K562 (cell line): ENCODE measurements at places on chromosomes 2 and 18.
A peak's percentile ranks its signal among the peaks of the same experiment; 100 is the strongest.

GRCh38 chr18:23884681-23885375 is 129.7 kb upstream of the TTC39C start:
- DNase-seq = no peak

GRCh38 chr2:6580982-6581381 is 284.7 kb downstream of the CMPK2 start:
- no peak for DNase-seq

DNA sequence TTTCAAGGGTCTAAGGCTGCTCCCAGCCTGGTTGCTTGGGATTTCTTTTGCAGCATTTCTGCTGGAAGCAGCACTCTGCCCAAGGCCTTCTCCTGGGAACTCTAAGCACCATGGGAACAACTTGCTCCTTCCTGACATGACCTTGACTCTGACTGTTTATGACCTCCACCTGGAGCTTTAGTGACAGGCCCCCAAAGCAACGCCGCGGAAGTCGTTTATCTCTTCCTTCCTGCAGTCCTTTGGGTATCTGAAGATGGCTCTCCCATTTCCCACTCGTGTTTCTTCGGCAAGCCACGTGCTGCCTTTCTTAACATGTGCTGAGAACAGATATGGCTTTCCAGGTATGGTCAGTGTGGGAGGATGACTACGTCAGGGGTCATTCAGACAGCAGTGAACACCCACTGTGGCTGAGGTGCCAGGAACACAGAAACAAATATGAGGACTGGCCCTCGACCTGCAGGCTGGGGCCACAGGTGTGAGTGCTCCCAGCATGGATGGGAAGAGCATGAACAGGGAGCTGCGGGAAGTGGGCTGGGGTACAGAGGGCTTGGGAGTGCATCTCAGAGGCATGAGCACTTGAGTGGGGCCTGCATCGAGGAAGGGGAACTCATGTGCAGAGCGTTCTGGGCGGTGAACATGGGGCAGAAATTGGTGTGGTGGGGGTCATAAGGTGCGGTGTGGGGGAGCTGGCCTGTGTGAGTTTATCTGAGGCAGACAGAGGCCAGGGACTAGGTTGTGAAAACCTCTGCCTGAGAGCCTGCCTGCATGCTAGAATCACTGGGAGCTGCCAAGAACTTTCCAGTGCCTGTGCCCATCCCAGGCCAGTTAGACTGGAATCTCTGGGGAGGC is 140.5 kb downstream of the TSN start:
- peak; percentile 56 for DNase-seq

- DNase-seq = no peak
These were observed 70.2 kb downstream of the CDCA7 start for GRCh38 chr2:173424886-173425285.

DNA sequence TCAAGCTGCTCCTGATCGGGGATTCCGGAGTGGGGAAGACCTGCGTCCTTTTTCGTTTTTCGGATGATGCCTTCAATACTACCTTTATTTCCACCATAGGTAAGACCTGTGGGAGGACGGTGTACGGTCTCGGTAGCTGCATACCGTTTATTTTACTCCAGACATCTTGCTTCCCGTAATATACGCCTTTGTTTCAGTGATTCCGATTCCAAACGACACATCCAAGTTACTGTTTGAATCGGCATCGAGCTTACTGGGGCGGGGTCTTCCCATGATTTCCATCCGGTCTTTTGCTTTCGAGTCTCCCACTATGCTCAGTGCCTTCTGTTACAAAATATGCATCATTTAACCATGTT is 731 bp downstream of the RAB10 start:
- DNase-seq = no peak

DNA sequence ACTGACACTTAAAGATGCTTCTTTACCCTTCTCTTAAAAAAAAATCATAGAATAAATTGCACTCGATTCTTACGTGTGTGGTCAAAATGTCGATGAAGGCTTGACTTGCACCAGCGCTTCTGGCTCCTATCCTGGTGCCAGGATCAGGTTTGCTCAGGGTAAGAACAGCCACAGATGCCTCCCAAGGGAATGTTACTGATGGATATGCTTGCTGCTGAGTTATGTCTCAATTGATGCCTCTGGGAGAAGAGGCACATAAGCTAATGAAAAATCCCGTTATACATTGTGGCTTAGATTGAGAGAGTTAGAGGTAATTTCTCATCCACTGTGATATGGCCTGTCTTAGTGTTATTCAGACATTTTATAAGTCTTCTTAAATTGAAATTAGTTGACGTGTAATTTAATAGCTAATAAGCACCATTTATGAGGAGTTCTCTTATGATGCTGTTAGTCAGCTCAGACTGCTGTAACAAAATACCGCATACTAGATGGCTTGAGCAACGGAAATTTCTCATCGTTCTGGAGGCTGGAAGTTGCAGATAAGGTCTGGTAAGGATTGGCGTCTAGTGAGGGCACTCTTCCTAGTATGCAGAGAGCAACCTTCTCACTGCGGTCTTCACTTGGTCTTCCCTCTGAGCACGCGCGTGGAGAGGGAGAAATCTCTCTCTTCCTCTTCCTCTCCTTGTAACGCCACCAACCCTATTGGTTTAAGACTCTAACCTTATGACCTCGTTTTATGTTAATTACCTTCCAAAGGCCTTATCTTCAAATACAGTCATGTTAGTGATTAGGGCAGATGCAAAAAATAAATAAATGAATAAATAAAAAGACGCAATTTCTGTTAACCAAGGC is 116.6 kb upstream of the NOSTRIN start:
- DNase-seq = peak; percentile 23

DNA sequence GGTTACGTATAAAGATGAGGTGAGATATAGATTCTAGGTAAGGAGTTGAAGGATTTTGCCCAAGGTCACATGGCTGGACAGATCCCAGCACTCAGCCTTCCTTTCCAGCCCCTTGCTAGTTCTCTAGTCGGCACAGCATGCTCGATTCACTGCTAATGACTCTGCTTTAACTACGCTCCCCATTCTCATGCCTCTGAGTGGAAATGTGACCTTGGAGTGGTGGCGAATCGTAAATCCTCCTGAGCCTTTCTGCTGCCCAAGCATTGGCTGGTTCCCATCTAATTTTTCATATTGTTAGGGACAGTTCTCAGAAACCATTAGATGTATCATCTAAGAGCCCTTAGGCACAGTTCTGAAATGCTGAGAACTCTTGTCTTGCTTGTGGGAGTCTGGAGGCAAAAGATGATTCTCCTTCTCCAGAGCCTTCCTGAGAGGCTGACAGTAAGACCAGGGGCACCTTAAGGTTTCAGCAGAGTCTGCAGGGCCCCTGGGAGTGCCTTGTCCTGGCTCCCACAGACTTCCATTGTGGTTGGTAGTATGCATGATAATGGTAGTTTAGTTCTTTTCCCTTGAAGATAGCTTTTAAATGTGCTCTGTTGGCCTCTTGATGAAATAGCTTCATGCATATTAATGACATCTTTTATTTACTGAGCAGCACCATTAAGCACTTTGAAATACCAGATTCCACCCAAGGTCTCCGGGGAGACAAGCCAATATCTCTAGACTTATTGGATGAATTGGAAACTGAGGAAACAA is 377.8 kb upstream of the SLC14A2 start:
- no peak for DNase-seq

- no peak for DNase-seq
These were observed 24.1 kb downstream of the CIDEA start for GRCh38 chr18:12278215-12278671.

DNA sequence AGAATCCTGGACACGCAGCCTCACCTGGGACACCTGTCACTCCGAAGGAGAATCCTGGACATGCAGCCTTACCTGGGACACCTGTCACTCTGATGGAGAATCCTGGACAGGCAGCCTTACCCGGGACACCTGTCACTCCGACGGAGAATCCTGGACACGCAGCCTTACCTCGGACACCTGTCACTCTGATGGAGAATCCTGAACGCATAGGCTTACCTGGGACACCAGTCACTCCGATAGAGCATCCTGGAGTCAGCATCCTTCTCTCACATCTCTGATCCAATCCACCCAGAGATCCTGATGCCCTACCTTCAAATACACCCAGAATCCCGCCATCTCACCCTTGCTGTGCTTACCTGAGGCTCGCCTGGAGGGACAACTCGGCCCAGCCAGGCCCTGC is 154.9 kb downstream of the NDUFA10 start:
- DNase-seq = no peak

DNA sequence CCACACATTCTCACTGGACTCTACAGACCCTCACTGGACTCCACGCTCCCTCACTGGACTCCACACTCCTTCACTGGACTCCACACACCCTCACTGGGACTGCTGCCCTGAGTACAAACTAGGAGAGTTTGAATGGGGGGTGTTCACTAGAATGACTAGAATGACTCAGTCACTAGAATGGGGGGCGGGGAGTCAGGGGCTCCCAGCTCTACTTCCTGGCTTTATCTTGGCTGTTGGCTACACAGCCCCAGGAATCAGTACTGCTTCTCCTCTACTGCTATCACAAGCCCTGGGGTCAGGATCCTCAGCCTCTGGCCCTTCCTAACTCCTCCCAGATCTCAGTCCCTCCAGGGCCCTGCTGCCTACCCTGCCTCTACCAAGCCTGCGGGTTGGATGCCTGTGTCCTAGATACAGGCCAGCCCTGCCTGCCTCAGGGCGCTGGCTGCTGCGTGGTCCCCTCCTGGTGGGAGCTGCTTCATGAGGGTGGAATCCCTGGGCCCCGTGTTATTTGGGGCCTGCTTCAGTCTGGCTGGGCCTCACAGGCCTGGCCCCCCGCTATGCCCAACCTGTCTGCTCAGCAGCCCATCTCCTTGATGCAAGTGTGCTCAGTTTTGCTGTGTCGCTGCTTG is 7.8 kb downstream of the PTMA start:
- peak; percentile 61 for DNase-seq

- DNase-seq = no peak
These were observed 10.4 kb downstream of the KCNE4 start for GRCh38 chr2:223062396-223062795.

DNA sequence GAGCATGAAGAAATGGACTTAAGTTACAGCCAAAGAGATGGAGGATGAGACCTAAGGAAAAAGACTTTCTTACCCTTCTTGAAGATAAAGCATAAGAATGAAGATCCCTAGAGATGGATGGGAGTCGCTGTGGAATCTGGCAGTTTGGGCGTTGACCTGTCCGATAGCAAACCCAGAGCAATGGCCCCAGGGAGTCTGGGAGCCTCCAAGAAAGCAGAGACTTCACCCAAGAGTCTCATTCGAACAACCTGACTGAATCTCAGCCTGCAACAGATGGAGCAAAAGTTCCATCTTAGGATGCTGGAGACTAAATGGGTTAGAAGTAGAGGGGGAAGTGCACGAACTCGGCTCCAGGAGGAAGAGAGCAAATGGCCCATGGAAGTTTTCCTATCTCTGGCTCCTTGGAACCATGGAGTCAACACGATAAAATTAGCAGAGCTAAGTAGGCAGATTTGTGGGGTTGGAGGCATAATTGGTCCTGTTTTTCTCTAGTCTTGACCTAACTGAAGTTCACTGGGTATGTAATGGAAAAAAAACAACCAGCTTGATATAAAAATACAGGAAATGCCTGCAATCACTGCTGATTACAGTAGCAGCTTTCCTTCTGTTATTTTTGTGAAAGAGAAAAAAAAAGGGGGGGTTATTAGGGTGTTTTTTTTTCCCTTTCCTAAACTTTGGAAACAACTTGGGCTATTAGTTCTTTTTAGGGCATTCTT is 178.4 kb upstream of the EPAS1 start:
- DNase-seq = no peak

GRCh38 chr2:69007603-69008002 is 5.4 kb upstream of the ANTXR1 start:
- no peak for DNase-seq
